Activated T-helper 1 cell treated with Interleukin-2 at 50 U/mL for 16 hours (primary cell): ENCODE measurements at places on chromosomes 12 and 14.

DNA sequence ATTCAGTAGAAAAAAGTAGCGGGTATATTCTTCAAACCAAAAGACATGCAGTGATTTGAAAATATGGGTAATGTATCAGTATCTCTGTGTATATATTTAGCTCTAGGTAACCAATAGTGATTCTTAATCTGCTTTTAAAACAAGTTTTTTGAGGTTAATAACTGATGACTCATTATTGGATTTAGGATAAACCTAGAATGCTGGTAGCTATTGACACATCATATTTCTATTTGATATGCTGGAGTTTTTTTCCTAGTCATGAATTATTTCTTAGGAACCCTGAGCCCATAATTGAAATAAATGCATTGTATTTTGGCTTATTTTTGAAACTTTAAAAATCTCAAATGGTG, 15.5 kb downstream of the ARF6 start:
- no peak for DNase-seq

GRCh38 chr12:89980236-89980635, 271.6 kb upstream of the ATP2B1 start:
- DNase-seq, result no peak

- no peak for DNase-seq
These were observed 3.8 kb downstream of the SIX4 start for GRCh38 chr14:60720391-60720790.

- DNase-seq, result no peak
These were observed 65.2 kb downstream of the PAPOLA start for GRCh38 chr14:96567289-96567899.
